ENCODE measurements at places on chromosomes 7 and 10.

- no peak for DNase-seq
These were observed 1244.3 kb downstream of the REEP3 start for GRCh38 chr10:64765498-64765897.

DNA sequence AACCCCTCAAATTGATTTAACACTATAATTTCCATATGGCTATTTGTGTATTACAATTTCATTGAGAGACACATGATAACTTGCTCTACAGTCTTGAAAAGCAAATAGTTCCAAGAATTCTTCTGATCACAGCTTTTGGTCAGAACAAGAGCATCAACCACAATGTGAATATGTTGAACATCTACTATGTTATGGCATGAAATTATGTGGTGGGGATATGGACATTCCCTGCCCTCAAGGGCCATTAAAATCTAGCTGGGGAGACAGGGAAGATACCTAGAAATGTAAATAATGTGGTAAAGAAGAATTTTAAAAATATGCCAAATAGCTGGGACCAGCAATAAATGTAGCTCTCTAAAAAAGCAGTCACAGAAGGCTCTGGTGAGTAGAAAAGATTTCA is 262.2 kb downstream of the FZD1 start:
- no peak for DNase-seq

DNA sequence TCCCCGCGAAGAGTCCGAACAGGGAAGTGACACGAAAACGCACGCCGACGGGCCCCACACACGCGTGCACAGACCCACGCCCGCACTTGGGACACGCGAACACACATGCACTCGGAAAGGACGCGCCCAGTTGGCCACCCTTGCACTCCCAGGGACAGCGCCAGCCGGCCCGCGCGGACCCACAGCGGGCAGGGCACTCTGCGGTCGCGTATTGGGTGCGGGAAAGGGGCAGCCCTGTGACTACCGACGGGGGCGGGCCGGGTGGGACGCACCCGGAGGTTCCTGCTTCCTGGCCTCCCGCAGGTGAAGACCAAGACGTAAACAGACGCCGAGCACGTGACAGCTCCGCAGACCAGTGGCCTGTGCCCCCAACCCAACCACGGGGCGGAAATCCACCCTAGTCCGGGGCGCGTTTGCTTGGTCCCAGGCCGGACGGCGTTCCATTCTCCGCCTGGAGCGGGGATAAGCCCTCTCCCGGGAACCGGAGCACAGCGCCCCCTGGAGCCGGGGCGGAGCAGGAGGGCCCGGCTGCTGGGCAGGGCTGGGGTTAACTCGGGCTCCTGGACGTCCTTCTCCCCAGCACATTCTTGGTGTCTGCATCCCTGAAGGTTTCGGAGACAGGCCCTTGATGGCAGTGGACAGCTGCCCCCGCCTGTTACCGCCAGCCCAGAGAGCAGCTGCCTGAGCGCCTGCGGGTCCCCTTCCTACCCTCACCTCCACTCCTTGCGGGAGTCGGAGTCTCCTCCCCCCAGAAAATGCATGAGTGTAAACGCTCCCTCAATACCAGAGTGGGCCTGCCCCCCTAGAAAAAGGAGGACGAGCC is 2.0 kb upstream of the LZTS2 start:
- no peak for DNase-seq

GRCh38 chr7:122306320-122307227 is 2.0 kb upstream of the FEZF1 start:
- DNase-seq: no peak

DNA sequence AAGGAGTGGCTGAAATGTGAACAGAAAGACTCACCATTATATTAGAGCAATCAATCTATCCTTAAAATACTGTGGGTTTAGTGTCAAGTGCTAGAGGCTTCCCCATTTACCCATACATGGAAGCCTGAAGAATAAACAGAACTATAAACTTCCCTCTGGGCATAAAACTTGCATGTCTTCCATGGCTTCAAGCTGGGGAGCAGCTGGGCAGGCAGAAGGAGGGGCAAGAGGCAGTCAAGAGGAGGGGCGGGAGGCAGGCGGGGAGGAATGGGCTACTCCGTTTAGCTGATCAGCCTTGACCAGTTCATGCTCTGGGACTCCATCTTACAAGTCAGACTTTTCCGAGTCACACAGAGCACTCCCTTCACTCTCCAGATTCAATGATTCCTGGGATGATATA is 3.5 kb upstream of the PRSS1 start:
- no peak for DNase-seq
